T-helper 2 cell (primary cell): ENCODE measurements at places on chromosomes 4 and X.
A peak's percentile ranks its signal among the peaks of the same experiment; 100 is the strongest.

GRCh38 chrX:10576186-10576585 is 44.2 kb downstream of the MID1 start:
- DNase-seq: no peak

- DNase-seq: no peak
These were observed 20.0 kb downstream of the EMCN start for GRCh38 chr4:100497791-100498190.

DNA sequence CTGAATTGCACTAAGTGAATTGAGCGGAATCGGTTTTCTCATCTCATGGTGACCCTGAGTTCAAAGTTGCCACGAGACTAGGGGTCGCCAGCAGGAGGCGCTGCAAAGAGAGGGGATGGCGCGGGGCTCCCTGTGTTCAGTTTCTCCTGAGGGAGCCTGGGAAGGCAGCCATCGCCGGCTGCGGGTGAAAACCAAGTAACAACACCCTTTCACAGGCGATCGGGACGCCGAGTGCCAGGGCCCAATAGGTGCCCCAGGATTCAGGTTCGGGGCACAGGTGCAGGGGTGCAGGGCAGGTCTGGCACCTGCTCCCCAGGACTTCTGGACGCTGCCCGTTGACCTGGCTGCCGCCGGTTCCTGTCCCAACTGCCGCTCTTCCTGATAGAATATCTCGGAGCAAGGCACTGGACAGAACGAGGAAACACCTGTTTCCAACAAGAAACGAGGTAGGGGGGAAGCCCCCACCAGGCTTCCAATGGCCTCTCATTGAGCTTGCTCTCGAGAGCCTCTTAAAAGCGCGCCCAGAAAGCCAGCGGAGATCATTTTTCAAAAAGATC is 1.1 kb upstream of the FGF16 start:
- DNase-seq: peak; percentile 11

DNA sequence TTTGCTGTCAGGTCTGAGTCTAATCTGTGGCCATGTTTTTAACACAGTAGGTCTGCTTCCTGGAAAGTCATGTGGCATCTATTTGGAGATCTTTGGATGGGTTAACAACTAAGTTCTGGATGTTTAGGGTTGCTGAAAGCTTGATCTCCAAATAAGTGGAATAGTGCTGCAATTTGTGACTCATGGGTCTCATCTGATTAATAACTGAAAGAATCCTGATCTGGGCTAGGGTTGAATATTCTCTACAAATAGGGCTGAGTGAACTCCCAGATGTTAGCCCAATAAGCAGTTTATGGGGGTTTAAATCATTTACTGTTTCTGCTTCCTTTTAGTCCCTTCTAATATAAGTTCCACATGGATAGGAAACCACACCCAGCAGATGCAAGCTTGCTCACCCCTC is 23.1 kb downstream of the CT47C1 start:
- DNase-seq: no peak

DNA sequence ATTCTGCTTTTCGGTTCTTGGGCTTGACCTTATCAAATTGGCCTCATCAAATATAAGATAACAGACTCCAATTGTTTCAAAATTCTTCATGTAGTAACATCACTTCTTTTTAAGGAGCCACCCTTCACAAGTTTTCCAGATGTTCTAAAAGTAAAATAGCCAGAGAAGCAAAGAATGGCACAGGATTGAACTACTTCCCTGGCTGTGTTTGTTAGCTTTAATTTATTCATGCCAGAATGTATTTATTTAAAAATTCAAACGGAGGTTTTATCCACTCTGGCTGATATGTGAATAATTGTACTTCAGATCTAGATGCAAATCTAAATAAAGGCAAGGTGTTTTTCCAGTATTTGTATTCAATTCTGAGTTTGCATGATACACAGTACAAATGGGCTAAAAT is 581.3 kb upstream of the TENM3 start:
- DNase-seq: no peak

DNA sequence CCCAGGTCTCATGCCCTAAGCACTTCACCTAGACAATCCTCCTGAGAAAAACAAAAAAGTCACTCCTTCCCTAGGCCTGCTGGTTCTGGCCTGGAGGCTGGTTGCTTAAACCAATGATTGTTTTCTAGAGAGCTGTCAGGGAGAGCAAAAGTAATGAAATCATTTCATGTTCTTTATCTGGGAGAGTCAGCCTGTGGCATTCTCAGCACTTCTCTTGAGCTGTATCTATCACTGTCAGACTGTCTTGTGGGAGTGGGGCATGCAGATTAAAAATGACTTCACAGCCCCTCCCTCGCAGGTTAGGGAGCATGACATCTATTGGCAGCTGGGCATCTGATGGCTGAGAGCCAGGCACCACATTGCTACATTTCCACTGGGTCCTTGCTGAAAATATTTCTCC is 20.4 kb upstream of the TMEM154 start:
- no peak for DNase-seq

- DNase-seq: no peak
These were observed 223.4 kb downstream of the SHROOM3 start for GRCh38 chr4:76658231-76659102.

DNA sequence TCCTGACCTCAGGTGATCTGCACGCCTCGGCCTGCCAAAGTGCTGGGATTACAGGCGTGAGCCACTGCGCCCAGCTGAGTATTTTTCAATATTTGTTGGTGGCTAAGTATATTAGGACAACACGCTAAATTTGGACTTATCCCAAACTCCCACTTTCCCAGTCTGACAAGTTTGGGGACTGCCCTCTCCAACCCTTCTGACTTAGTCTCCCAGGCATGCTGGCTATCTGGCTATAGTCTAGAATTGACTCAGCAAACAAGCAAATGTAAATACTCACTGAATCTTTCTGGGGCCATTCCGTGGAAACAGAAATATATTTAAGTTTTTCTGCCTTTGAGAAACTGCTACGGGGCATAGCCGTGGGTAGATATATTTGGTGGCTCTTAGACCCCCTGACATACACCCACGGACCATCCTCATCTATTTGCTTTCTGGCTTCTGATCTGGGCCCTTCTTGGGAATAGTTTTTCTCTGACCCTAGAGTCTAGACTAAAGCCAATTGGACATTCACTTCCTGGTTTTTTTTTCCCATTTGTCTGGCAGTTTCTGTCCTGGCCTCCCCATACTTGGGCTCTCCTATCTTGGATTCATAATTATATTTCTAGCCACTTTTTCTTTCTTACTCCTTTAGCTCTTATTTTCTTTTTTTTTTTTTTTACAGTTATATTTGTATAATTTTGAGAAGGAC is 11.3 kb upstream of the DOCK11 start:
- DNase-seq: no peak

- no peak for DNase-seq
These were observed 126.2 kb downstream of the IRS4 start for GRCh38 chrX:108610141-108610540.

- DNase-seq: peak; percentile 0
These were observed 41.9 kb downstream of the PCDH19 start for GRCh38 chrX:100368167-100368566.

GRCh38 chrX:151753313-151754046 is 18.9 kb downstream of the CNGA2 start:
- no peak for DNase-seq

DNA sequence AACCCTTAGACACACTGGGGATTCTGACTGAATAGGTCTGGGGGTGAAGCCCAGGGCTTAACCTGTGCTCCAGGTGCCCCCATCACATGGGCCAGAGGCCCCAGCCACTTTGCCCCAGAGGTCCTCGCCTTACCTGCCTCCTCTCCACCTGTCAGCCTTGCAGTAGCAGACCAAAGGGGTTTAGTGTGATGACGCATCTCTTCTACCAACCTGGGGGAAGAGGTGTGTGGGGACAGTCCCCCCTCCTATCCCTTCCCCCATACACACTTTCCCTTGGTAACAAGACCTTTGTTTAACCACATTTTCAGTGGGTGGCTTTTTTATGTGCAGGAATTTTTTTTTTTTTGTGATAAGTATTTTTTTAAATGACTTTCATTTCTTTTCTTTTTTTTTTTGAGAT is 6.3 kb downstream of the CLCN4 start:
- no peak for DNase-seq

DNA sequence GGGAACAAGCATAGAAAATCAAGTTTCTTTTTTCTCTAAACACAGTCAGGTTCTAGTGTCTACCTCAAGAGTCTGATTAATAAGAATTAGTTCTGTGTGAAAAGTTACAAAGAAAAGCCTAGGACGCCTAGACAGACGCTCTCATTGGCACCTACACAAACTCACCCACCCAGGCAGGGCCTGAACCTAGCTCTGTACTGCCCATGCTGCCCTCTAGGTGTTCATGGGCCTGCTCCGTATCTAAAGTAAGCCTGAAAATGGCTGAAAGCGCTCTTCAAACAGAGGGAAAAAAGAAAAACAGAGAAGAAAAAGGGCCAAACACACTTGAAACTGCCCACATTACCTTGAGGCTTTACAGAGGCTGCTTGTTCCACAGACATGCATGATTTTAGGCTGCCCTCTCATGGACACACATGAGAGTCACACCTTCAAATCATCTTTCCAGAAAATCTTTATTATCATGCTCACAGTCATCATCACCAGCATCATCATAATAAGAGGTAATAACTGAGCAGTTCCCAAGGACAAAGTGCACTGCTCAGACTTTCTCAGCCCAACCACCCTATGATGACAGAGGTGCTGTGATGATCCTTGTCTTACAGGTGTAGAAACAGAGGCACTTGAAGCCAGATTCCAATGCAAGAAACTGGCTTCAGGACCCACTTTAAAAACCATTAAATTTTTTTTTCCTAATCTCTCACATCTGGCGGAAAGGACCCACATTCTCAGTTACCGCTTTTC is 49.6 kb downstream of the MAP7D2 start:
- no peak for DNase-seq

GRCh38 chr4:21763855-21764254 is 184.7 kb downstream of the KCNIP4 start:
- DNase-seq: no peak

DNA sequence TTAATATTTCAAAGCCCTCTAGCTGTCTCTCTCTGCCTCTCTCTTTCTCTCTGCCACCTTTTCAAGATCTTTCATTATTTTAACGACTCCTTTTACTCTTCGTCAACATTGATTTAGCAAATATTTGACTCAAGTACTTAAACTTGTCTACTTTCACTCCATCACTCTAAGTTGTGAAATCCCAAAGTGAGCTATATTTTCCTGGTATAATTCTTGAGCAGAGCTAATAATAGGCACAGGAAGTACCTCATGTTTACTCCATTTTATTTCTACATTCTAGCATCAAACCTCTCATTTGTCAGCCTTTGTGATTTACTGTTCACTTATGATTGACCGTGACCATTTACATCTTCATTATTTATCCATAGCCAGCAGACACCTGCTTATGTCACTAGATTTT is 482.5 kb downstream of the RPA4 start:
- no peak for DNase-seq

DNA sequence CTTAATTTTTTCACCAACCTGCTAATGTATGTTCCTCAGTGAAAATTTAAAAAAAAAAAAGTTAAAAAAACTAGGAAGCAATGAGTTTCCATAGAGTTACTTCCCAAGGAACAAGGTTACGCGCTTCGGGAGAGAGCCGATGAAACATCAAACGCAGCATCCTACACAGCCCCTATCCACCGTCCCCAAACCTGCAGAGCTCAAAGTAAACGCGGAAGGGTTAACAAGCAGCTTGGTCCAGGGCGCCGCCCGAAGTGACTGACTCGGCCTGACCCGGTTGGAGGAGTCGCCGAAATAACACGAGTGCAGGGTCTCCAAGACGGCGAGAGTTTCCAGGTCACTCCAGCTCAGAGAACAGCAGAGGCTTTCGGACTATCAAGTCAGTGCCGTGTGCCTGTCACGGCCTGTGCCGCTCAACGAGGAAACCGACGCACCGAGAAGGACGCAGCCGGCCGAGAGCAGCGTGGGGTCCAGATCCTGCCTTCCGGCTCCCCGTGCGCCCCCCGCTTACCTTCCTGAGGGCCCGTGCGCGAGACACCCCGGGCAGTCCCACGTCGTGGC is 512 bp downstream of the NOP14 start:
- DNase-seq: no peak

GRCh38 chrX:41490446-41490845 is 43.3 kb downstream of the NYX start:
- DNase-seq: no peak

DNA sequence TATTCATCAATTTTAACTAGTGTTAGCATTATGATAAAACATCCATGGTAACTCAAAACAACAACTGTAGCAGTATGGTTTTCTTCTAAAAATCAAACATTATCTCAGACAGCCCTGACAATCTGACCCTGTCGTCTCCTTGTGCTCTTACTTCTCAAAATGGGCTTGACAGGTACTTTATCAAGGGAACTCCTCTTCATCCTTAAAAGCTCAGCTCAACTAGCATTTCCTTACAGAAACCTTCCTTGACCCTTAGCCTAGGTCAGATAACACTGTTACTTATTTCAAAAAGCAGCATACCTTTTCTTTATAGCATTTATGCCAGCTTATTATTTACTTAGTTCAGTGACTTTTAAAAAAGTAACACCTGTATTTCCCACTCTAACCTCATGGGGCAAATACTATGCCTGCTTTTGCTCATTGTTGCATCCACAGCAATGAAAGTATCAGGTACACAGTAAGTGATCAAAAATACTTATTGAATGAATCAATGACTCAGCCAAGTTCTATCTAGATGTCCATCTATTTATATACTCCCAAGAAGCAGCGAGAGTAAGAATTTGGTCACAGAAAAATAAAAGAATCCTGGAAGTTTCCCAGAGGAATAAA is 41.9 kb downstream of the ADAMTS3 start:
- no peak for DNase-seq

DNA sequence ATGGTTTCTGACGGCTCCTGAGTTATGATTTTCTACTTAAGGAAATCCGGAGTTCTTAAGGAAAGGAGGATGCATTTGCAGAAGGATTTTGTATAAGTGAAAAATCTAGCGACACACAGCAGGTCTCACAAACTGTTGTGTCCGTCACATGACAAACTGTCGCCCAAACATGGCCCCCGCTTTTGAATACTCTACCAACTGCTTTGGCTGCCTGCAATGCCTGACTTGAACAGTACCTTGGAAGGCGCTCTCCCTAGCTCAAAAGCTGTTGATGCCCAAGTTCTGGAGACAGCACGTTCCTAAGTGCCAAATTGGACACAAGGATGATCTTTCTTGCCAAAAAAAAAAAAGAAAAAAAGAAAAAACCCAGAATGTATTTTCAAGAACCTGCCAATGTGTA is 103.2 kb downstream of the ENPP6 start:
- DNase-seq: no peak

DNA sequence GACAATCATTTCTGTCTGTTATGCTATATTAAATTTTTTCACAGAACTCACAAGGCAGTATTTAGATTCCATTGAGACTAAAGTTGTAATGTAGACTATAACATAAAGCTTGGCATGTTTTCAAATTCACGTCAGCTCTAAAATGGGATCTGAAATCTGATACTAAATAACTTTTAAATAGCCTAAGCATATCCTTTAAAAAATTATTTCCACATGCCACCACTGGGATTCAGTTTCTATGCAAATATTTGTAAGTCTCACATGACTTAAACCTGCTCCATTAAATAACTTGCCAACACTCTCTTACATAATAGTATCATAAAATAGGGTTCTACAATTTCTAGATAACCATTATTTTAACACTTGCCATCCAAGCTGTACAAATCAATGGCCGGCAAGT is 32.4 kb downstream of the KLHL8 start:
- DNase-seq: no peak
